Omental fat pad (tissue), 4 donors: ENCODE measurements at places on chromosomes 1 and 21. TPM values are rescaled to one million over a fixed set of nuclear protein-coding genes. Genes with fewer than 3 reads are reported as not detected.

The SLC45A1 gene
- 4.1 TPM for total RNA-seq

- no peak for DNase-seq
These were observed 17.0 kb downstream of the C1orf198 start for GRCh38 chr1:230851291-230851691.

The MACF1 gene
- total RNA-seq: 378 TPM

The CD2 gene
- 2.0 TPM for total RNA-seq

The REN gene
- 2.8 TPM for total RNA-seq

DNA sequence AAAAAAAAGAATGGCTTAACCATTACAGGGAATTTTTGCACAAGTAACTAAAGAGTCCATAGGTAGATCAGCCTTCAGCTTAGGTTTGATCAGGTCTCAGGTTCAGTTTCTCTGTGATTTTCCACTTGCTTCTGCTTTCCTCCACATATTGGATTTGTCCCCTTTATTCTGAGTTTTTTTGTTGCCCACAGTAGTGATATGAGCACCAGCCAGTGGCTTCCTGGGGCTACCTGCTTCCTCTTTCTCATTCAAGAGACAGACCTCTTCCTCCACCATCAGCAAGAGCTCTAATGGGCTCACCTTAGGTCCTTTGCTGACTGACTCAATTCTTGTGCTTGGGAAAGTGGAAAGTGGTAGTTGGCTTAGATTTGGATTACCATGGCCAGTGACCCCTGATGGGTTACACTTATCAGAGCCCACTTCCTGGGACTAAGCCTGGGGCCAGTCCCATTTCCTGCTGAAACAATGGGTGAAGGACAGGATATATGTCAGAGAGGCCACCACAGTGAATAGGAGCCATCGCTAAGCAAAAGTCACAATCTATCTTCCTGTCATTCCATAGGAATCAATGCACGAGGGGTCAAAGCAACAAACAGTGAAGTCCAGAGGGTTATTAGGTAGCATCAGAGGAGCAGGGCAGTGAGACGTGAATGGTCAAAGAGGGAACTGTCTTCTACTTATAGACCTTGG, 12.8 kb upstream of the PLA2G2E start:
- no peak for DNase-seq

GRCh38 chr21:31557421-31558188, 101.9 kb upstream of the SOD1 start:
- DNase-seq: no peak

DNA sequence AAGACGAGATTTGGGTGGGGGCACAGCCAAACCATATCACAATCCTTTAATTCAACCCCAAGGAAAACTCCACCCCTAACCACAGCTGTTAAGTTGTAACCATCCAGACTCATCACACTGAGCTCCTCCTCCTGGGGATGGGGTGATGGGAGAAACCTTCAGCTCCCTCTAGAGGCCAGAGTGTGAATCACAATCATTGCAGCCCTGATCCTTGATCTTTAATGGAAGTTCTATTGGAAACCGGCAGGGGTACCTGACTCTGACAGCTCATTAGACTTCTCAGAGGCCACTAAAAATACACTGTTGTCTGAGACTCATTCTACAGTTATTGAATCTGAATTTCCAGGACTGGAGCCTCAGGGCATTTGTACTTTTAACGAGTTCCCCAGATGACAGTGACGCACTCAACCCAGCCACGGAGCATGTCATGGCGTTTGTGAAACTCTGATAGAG, 127.2 kb downstream of the IGSF21 start:
- DNase-seq: no peak

DNA sequence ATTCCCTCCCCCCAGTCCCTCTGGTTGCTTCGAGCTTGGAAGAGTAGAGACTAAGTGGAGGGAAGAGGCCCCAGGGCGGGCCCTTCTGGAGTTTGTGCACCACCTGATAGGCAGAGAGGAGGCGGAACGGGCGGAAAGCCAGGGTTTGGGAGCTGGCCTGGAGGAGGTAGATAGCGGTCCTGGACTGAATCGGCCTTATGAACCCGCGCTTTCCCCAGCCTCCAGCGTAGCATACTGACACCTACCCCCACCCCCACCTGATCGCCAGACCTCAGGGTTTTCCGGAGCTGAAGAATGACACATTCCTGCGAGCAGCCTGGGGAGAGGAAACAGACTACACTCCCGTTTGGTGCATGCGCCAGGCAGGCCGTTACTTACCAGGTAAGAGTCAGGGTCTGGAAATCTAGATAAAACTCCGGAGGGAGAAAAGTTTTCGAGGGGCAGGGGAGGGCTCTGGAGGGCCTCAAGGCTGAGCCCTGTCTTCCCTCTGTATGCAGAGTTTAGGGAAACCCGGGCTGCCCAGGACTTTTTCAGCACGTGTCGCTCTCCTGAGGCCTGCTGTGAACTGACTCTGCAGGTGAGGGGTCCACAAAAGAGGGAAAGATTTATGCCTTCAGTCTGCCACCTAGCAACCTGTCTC, 705 bp downstream of the UROD start:
- peak; percentile 51 for DNase-seq

DNA sequence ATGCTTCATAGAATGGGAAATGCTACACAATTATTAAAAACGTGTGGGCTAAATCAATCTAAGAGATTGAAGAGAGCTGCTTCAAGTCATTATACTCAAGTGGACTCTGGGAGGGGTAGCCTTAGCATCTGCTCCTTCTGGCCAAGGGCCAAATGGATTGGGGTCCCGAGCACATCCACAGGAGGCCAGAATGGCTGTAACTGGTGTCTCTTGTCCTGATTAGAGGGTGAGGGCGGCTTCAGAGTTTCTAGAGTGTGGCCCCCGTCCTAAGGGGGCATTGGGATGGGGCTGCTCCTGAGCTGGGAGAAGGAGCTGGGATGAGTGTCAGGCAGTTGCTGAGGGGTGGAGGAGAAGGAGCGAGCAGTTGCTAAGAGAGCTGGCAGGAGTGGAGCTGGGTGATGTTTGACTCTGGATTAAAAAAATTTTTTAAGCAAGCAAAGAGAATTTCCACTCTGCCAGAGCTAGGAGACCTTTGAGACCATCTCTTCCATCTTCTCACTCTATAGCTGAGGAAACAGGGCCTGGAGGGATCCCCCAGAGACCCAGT, 71.3 kb upstream of the TLR5 start:
- DNase-seq: no peak

GRCh38 chr21:34518301-34518700, 6.3 kb upstream of the KCNE1 start:
- DNase-seq: no peak

GRCh38 chr1:99645699-99646531, at the start of gene PALMD:
Gene PALMD (plus strand): TSS chr1:99646113. CDS start chr1:99646318, 205 bp downstream.
- DNase-seq: no peak

The DIRAS3 gene
- not detected for total RNA-seq

DNA sequence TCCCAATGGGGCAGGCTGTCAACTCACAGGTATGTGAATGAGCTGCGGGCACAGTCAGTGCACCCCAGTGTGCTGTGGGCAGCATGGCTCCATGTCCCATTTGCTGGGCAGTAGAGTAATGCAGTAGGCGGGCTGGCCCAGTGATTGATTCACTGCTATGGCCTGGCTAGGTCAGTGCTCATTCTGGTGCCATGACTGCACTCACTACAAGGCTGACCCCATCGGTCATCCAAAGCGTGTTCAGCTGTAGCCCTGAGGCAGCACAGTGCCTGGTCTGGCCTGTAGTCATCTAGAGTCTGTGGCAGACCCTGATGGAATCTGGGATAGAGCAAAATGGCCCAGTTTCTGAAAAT, 7.4 kb downstream of the HYI start:
- no peak for DNase-seq

- no peak for DNase-seq
These were observed 45.9 kb downstream of the BRINP2 start for GRCh38 chr1:177216587-177217202.

DNA sequence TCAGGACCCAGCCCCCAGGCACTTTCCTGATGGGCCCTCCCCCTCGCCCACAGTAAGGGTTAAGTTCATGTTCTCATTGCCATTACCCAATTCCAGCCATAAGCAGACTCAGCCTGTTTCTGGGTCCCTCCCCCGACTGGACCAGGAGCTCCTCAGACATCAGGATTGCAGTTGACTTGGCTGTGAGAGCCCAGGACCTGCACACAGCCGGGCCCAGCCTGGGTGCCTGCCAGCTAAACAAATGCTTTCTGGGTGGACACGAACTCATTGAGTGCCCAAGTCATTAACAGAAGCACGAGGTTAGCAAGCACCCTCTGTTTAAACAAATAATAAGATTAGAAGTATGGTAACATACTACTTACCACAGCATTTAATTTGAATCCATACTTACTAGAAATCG, 147.9 kb upstream of the POU3F1 start:
- no peak for DNase-seq

DNA sequence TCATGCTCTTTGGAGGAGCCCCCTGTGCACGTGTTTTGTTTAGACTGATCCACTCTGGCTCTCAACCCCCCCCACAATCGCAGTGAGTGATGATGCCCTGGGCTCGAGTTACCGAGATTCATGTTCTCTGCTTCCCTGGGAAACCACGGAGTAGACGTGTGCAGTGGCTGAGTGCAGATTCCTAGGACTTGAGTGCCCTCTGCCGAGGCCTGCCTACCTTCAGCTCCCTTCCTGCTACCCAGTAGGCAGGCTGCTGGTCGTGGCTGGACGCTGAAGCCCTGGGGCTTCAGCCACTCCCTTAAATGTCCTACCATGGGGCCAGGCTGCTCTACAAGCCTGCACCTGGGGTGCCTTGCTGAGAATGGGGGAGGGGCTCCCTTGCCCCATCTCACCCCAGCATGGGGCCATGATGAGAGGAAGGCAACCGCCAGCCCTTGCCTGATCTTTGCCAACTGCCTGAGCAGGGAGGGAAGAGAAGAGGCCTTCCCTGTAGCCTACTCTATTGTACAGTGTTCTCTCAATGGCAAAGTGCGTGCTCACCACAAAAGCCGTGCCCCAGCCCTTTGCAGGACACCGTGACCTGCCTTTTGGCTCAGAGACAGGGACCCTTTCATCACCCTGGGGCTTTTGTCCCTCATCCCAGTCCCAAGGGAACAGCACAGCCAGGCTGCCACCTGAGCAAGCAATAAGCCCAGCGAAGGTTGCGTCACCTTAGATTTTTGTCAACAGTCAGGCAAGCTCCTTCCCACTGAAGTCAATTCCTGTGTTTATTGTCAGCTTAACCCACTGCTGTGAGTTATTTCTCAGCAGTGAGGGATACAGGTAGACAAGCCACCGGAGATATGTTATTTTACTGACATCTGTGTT, 4.1 kb upstream of the GRIK3 start:
- no peak for DNase-seq

- peak; percentile 37 for DNase-seq
These were observed at the start of gene IFNAR2 for GRCh38 chr21:33229784-33230544. Gene IFNAR2 (plus strand): TSS chr21:33229938. CDS start chr21:33241923, 11,985 bp downstream.

The L1TD1 gene
- total RNA-seq: not detected

The CYP2J2 gene
- 5.2 TPM for total RNA-seq

GRCh38 chr1:32806290-32806689, 10.9 kb downstream of the YARS1 start:
- no peak for DNase-seq

DNA sequence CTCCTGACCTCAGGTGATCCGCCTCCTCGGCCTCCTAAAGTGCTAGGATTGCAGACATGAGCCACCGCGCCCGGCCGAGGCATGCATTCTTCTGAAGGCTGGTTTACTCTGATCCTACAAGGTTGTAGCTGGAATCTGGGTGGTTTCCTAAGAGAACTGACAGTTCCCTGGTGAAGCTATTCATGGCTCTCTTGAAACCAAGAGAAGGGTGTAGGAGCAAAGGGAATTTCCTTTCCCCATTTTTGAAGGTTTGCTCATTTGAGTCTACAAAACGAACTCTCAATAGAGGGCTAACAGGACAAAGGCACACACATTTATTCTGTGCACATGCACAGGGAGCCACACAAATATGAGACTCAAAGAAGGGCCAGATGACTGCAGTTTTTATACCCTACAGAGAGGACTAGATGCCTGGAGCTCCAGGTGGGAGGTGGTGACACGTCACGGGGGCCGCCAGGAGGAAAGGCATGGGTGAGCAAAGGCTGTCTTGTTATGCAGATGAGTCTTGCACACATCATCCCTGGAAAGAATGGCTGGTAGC, 49.5 kb upstream of the ERRFI1 start:
- no peak for DNase-seq
